NCI-H774 (cell line): ENCODE measurements at places on chromosomes 11 and 22.
A peak's percentile ranks its signal among the peaks of the same experiment; 100 is the strongest.

DNA sequence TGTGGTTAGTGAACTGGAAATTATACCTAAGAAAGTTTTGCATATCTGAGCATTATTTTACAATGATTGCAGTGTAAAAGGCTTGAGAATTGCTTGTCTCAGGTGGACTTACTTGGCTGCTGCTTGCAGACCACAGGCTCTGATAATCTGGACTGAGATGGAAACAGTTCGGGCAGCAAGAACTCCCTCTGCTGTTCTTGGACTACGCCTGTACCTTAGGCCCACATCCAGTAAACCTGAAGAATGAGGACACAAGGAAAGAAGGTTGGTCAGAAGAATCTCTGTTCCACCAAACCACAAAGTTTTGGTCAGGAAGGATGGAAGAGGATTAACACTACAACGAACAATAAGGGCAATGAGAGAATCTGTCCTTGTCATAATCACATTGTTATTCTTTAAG is 80.1 kb downstream of the C2CD3 start:
- no peak for DNase-seq

DNA sequence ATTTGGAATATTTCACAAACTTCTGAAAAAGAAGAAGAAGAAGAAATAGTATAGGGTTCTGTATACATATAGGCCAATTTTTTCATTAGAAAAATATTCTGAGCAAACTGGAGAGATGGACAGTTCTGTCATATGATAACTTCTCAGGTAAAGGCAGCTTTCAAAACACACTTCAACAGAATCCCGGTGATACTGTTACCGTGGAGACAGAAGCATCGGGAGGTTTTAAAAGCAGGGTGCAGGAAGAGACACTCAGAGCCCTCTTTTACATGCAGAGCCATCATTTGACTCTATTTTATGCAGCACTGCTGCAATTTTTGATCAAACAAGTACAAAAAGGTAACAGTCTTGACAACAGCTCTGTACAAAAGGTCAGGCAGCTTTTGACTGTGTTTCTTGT is 1785.4 kb downstream of the LRRC4C start:
- DNase-seq: no peak

GRCh38 chr11:1384199-1384970 is 5.3 kb upstream of the BRSK2 start:
- no peak for DNase-seq

DNA sequence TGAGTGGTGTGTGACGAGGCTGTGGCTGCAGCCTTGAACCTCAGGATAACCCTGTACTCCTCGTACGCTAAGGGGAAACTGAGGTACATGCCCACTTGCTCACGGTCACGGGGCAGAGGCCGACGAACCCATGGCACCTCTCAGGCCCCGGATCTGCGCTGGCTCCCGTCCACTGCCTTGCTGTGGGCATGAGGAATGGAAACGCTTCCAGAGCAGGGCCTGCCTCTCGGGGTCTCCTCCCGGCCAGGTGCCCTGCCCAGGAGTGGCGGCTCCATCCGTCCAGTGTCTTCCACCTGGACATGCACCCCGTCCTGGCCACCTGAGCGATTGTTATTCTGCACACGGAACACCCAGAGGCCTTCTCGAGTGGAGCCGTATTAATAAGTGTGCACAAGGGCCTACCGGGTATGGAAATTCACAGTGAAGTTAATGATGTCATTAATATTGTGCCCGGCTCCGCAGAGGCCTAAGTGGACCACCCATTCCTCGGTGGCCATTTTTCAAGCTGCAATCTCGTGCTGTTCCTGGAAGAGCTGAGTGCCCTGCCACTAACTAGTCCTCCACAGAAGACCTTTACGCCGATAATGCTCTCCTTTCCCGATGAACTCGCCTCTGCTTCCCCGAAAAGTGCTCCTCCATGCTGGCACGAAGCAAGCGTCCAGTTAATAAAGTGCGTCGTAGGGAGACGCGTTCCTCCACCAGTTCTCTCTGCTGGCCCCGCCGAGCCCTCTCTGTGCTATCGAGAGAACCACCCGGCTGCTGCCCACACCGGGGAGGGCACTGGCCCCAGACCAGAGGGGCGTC is 927.9 kb downstream of the BRD1 start:
- DNase-seq: no peak

DNA sequence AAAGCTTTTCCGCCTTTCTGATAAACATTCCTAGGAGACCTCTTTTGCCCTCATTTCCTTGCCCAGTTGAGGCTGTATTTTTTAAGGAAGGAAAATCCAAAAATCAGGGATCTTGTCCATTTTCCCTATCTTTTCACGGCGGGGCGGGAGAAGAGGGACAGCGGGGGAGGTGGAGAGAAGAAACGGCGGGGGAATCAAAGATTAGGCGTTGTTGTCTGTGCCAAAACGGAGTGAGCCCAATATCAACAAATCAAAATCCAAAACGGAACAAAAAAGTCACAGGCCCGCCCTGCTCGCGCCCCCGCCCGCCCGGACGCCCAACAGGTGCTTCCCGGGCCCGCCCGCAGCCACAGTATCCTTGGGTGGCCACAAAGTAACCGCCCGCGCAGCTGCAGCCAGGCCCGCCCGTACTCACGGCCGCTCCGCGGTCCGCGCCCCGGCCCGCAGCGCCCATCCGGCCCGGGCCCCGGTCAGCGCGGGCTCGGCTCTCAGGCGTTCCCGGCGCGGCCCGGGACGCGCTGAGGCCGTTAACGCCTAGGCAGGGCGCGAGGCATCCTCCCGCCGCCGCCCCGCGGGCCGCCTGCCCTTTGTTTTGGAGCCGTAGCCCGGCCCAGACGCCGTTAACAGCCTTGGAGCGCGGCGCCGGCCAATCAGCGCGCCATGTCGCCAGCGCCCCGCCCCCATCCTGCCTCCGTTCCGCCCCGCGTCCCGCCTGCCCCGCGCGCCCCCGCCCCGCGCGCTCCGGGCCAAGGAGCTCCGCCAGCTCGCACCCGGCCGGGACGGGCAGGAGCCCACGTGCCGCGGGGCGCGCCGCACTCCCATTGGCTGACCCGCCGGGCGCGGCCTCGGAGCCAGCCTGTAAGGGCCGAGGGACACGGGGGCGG is at the start of gene YPEL1:
TSS of gene YPEL1 (minus strand) at position 595 of the 884 bp plus-strand sequence. CDS start 25,050 bp downstream, outside the sequence.
- peak; percentile 92 for DNase-seq

- DNase-seq: no peak
These were observed 504.4 kb downstream of the MN1 start for GRCh38 chr22:27297125-27297524.

DNA sequence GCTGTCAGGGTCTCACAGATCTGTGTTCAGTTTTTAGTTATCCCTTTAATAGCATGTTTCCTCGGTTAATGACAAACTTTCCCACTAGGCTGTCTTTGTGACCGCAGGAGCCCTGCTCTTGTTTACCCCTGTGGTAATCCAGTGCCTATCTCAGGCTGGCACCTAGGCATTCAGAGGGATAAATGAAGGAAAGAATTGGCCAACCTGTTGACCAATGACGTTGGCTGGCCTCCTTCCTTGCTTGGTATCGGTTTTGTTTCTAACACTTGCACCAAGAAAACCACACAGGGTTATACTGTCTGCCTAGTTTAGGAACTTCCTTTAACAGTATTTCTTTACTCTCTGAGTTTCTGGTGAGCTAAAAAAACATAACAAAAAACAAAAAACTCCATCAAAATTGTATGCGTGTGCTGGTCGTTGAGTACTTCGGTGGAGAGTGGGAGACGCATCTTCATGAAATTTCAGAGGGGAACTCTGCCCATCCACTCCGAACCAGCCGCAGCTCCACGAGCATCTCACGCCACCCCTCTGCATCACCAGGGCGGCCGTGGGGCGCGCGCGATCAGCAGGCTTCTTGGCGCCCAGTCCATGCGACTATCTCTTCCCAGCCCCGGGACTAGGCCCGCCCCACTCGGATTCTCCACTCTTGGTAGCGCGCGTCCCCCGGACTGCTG is 563 bp upstream of the ENDOD1 start:
- no peak for DNase-seq

GRCh38 chr22:17786435-17787161 is 12.3 kb upstream of the BID start:
- DNase-seq: peak; percentile 73

- DNase-seq: no peak
These were observed 10.6 kb downstream of the EIF3M start for GRCh38 chr11:32594272-32594671.

GRCh38 chr11:19102521-19102900 is 14.5 kb upstream of the ZDHHC13 start:
- DNase-seq: no peak

DNA sequence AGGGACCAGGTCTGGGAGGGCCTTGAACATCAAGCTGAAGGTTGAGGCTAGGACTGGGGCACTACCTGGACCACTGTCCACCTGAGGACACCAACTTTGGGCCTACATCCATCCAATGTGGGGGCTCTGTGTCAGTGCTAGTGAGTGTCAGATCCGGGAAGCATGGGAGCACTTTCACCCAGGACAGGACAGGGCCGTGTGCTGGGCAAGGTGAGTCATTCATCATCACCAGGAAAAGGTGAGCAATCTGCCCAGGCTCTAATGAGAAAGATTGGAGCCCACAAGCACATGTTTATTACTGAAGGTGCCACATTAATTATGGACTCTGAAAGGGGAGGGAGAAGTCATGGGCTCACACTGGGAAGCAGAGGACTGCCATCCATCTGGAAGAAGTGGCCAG is 39.7 kb upstream of the DRD2 start:
- no peak for DNase-seq

- no peak for DNase-seq
These were observed 82.3 kb downstream of the TRIM29 start for GRCh38 chr11:120055646-120056045.

GRCh38 chr22:20396639-20397038 is 2.7 kb downstream of the ZNF74 start:
- no peak for DNase-seq

DNA sequence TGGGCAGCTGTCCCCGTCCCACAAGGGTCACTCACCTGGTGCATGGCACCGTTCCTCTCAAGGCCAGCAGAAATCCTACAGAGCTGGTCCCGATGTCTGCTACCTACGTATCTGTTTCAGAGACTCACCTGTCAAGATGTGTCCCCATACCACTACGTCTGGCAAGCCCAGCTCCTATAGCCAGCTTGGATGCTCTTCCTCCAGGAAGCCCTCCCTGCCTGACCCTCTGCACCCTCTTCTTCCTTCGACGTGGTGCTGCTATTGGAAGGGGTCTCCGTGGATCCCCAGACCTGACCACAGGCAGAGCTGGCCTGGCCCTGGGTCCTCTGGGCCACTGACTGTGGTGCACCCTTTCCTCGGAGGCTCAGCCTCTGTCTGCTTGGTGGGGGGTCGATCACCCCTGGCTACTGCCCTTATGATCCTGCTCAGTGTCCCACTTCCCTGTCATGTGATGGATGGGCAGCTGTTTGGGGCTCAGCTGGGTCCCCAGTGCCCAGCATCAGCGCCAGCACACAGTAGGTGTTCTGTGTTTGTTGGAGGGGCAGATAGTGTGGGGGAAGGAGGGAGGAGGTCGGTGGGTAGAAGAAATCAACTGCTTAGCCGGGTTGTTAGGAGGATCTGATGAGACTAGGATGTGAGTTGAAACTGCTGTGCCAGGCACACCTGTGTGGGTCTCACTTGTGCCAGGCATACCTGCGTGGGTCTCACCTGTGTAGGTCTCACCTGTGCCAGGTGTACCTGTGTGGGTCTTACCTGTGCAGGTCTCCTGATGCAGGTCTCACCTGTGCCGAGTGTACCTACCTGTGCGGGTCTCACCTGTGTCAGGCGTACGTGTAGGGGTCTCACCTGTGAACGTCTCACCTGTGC is 21.7 kb upstream of the ARHGAP8 start:
- no peak for DNase-seq

DNA sequence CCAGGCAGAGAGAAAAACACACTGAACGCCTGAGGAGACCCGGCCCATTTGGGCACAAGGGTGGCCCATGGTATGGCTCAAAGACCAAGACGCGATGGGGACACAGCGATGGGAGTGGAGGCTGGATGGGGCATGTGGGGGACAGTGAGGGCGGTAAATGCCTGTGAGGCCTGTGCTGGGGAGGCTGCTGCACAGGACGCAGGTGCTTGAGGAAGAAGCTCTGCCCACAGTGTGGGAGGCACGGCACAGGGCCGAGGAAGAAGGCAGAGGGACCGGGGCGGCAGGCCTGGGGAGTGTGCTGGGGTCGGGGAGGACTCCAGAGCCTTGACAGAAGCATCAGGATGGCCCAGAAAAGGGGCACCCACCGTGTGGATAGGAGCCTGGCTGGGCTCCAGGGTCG is 75.9 kb upstream of the WNT11 start:
- no peak for DNase-seq

- DNase-seq: no peak
These were observed 28.3 kb downstream of the LARGE1 start for GRCh38 chr22:33891992-33892391.
